ENCODE measurements at places on chromosomes 16 and 17.

- DNase-seq: no peak
These were observed 24.7 kb upstream of the PSMD7 start for GRCh38 chr16:74271872-74272271.

GRCh38 chr16:53094013-53094630 is 39.3 kb downstream of the CHD9 start:
- DNase-seq: peak; percentile 8

DNA sequence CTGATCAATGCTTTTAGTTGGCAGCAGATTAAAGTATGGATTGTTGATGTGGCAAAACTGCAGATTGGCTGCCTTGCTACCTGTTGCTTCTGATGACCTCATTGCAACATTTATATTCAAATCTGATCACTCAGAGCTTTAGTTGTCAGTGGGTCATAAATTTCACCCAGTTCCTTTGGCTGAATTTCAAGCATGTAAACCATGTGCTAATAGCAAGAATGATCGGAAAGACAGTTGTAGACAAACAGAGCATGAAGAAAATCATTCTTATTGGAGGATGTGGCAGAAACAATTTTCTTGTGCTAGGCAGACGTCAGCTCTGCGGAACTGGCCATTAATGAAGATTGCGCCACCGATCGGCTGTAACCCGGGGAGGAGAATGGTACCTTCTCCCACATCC is 346.6 kb upstream of the EEF2KMT start:
- no peak for DNase-seq

DNA sequence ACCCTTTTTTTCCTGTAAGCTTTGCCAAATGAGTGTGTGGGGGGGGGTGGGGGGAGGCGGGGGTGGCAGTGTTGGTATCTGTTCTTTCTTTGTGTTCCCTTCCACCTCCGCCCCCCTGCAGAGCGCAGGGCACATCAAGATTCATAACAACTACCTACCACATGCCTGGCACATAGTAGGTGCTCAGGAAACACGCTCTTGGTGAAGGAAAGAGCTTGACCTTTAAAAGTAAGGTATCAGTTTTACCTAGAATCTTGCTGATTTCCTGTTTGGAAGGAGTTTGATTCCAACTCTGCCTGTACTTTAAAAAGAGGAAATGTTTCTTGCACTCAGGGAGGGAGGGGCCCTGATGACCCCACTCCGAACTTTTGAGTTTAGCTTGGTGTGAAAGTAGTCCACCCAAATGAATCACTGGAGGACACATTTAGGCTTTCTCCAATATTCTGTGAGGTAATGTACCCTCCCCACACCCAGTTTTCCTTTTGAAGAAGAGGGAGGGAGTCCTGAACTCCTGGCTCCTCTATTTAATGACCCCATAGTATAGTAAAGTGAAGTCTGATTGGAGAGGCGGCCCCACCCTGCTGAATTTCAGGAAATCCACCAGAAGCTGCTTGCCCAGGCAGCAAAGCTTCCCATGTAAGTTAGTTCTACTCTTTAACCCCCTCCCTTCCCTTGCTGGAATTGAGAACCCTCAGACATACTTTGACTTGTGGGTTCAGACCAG is 560 bp upstream of the FAM20A start:
- DNase-seq: no peak

Measured in activated effector memory CD4-positive, alpha-beta T cell treated with Interleukin-2 at 50 U/mL for 16 hours (primary cell).